ENCODE measurements at places on chromosomes 1 and 21.

DNA sequence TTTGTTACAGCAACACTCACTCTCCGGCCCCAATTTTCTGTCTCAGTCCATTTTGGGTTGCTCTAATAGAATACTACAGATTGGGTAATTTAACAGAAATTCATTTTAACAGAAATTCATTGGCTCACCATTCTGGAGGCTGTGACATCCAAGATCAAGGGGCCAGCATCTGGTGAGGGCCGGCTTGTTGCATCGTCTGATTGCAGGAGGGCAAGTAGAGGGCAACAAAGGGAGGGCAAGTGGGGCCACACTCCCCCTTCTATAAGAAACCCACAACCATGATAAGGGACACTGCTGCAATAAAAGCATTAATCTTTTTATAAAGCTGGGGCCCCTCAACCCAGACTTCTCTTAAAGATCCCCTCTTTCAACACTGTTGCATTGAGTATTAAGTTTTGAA lies 260.1 kb upstream of the TMPRSS15 start:
- DNase-seq: no peak

- no peak for DNase-seq
These were observed 29.2 kb downstream of the SOX13 start for GRCh38 chr1:204102029-204102611.

GRCh38 chr21:45373991-45374816 lies 30.8 kb upstream of the COL18A1 start:
- no peak for DNase-seq

GRCh38 chr1:28933277-28933676 lies 18.9 kb downstream of the EPB41 start:
- DNase-seq: no peak

DNA sequence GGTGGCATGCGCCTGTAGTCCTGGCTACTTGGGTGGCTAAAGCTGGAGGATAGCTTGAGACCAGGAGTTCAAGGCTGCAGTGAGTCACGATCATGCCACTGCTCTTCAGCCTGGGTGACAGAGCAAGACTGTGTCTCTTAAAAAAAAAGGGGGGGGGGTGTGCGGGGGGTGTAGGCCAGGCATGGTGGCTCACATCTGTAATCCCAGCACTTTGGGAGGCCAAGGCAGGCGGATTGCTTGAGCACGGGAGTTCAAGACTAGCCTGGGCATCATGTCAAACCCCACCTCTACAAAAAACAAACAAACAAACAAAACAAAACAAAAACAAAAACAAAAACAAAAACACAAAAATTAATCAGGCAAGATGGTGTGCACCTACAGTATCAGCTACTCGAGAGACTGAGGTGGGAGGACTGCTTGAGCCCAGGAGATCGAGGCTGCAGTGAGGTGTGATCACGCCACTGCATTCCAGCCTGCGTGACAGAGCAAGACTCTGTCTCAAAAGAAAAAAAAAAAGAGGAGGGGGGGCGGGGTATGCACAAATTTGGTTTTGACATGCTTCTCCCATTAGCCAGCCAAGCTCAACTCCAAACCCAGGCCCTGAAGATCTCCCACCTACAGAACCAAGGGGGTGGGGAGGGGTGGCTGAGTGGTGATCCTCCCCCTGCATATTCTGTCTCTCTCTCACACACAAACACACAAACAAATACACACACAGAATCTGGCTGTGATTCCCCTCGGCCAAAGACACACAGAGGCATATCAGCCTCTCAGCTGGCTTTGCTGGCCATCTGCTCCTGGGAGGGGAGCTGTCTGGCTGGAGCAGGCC lies 3.1 kb downstream of the PTAFR start:
- no peak for DNase-seq

GRCh38 chr1:205301205-205301821 lies 20.2 kb downstream of the NUAK2 start:
- peak; percentile 89 for DNase-seq

- no peak for DNase-seq
These were observed 78.4 kb upstream of the DNAJC6 start for GRCh38 chr1:65230731-65231481.

GRCh38 chr1:67479146-67479891 lies 49.1 kb upstream of the SERBP1 start:
- no peak for DNase-seq

GRCh38 chr1:89199525-89200031 lies 836 bp upstream of the GBP4 start:
- no peak for DNase-seq

GRCh38 chr1:25183126-25183980 lies 48.9 kb downstream of the SYF2 start:
- no peak for DNase-seq

- DNase-seq: no peak
These were observed 37.9 kb upstream of the PTPRC start for GRCh38 chr1:198600906-198601305.

GRCh38 chr1:167723707-167724323 lies 2.0 kb downstream of the MPZL1 start:
- no peak for DNase-seq

DNA sequence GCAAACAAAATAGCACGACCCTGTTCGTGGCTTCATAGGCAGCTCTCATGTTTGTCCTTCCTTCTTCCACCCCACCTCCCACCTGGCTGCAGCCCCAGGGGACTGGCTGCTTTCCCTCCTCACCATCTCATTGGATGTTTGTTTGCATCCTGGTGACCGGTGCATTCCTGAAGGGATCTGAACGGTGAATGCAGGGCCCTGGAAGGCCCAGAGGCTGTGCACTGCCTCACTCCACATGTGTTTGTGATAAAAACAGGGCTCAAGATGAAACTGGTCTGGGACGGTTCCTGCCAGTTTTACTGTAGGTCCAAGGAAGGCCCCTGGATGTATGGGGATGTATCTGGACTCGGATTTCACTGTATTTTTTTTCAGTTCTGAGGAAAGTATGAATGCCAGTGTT lies 42.8 kb downstream of the CNN3 start:
- no peak for DNase-seq

GRCh38 chr21:32812035-32812434 lies 40.5 kb upstream of the PAXBP1 start:
- no peak for DNase-seq

DNA sequence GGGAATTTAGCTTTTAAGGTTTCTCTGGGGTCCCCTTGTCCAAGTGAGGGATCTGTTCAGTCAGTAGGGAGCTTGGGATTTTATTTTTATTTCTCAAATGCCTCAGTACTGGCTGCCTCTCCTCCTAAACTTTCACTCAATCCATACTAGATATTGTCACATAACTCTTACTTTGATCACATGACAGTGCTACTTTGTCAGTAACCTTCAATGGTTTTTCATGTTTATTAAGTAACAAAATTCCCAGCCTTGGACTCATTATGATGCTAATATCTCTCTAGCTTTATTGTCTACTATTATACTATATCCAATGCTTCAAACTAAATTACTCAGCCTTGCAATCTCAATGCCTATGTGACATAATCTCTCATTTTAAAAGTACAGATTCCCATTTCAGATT lies 97.7 kb downstream of the ATP1B1 start:
- DNase-seq: no peak

DNA sequence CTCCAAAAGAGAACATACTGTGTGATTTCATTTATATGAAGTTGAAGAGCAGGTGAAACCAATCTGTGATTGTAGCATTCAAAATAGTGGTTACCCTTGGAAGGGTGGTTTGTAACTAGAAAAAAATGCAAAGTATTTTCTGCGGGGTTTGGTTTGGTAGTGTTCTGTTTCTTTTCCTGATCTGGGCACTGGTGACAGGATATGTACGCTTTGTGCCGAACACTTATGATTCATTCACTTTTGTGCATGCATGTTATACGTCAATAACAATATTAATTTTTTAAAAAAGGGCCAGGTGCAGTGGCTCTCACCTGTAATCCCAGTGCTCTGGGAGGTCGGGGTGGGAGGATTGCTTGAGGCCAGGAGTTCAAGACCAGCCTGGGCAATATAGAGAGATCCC lies 63.8 kb downstream of the CD34 start:
- DNase-seq: no peak

DNA sequence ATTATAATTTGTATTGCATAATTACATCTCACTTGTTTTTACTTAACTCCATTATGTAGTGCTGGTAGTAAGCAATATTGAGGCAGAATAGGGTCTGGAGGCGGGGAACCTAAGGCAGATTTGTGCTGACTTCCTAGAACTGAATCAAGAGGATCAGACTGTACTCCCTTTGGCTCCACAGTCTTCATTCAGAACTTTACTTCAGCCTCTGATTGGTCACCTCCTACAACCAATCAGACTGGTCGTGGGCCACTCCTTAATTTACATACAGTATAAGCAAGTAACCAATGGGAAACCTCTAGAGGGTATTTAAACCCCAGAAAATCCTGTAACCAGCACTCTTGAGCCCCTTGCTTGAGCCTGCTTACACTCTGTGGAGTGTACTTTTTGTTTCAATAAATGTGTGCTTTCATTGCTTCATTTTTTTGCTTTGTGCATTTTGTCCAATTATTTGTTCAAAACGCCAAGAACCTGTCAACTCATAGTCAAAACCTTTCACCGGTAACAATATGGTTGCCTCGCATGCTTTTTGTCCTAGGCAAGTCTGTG lies 31.6 kb downstream of the ZBTB8OS start:
- DNase-seq: no peak

DNA sequence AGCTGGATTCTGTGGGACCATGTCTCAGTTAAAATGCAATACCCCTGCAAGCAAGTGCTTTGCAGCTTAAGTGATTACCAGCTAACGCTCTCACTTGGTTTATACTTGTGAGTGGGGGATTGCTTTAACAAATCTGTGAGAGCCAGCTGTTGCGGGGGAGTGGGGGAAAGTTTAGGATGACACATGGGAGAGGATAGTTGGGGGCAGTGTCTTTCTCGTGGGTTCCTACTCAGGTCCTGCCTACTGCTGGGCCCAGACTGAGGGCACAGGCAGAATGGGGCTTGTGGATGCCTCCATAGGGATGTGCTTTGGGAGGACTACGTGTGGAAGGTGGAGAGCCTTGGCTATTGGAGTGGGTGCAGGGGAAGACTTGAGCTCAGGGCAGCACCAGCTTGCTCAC lies 60.1 kb downstream of the ELK4 start:
- DNase-seq: no peak

DNA sequence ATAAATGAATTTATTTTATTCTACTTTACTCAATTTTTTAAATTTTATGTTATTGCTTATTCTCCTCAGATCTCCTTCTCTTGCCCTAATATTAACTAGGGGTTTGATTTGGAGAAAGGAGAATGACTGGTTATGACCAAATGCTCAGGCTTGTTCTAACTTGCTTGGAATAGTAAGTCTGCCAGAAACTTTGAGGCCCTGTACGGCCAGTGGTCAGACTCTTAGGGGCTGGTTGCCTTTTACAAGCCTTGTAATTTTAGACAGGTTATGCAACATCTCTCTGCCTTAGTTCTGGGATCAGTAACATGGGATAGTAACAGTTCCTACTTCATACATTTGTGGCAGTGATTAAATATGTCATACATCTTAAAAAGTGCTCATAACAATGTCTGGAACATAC lies 279.5 kb downstream of the DUSP10 start:
- DNase-seq: no peak

DNA sequence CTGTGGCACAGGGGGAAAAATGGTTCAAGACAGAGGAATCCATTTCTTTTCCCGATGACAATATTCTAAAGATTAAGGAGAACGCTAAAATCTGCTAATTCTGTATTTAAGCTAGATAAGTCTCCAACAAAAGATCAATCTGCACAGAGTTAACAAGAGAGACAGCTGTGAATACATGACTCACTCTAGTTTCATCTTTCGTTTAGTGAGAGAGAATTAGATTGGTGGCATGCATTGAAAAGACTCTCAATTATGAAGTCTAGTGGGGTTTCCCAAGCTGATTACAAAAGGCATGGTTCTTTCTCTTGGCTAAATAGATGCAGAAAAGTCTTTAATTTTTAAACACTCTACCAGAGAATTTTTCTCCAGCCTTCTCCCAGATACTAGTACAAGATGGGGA lies 34.4 kb downstream of the CAPN9 start:
- DNase-seq: no peak

- DNase-seq: no peak
These were observed 106.7 kb downstream of the PTPRU start for GRCh38 chr1:29342983-29343382.

GRCh38 chr1:51553911-51554310 lies 34.8 kb upstream of the EPS15 start:
- no peak for DNase-seq

DNA sequence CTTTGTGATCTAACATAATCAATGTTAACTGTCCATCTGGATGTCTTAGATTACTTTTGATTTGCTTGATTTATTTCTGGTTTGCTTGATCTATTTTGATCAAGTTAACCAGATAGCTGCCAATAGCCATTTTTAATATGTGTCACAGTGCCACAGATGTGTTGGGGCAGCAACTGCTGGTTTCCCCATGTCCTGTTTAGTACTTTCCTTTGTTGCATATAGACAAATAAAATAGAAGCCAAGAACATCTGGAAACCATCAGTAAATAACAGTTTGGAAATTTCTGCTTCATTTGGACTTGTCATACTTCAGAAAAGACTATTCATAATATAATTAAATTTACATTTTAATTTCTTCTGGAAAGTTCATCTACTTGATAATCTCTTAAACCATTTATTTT lies 145.6 kb upstream of the C21orf91 start:
- no peak for DNase-seq

DNA sequence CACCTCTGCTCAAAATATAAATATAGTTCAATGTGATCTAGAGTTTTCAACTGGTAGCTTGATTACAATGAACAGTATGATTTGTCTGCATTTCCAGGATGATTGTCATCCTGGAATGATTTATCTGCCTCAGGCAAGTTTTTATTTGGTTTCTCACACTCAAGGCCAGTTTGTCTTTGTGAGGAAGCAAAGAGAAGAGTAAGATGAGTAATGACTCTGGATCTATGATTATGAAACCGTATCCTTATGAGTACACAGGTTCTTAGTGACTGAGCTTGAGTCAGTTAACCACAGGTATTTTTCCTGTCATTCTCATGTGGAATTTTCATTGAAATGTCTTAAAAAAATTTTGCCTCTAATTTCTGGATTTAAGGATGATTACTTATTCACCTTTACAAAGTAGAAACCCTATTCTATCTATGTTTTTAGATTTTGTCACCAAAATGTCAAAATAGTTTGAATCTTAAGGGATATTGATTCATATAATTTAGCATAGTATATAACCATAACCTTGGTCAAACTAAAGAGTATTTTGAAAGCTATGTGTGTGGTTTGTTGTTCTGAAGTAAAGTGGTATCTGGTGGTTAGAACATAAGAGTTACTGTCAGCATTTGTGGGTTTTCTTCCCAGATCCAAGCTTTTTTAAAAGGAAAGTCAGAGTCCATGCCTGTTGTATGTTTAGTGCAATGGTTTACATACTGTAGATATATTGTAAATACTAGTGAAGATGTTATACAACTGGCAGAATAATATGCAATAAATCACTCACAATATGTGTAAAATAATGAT lies 145.0 kb downstream of the RASAL2 start:
- peak; percentile 89 for DNase-seq

GRCh38 chr21:21137986-21138385 lies 139.8 kb downstream of the NCAM2 start:
- DNase-seq: peak; percentile 8

GRCh38 chr1:26166719-26167281 lies 2.0 kb downstream of the C1orf232 start:
- no peak for DNase-seq

All from HS-27A (cell line).